GDM1 (cell line): ENCODE measurements at places on chromosomes 6 and 20.
A peak's percentile ranks its signal among the peaks of the same experiment; 100 is the strongest.

- no peak for DNase-seq
Observed at GRCh38 chr6:125793280-125793679, 2.5 kb downstream of the NCOA7 start.

GRCh38 chr6:28711788-28712341 is 186.2 kb downstream of the GPX5 start:
- no peak for DNase-seq

GRCh38 chr20:41134362-41135186 is 2.8 kb upstream of the PLCG1 start:
- DNase-seq = no peak

GRCh38 chr6:106979435-106979884 is 4.9 kb upstream of the CD24 start:
- DNase-seq = peak; percentile 36

DNA sequence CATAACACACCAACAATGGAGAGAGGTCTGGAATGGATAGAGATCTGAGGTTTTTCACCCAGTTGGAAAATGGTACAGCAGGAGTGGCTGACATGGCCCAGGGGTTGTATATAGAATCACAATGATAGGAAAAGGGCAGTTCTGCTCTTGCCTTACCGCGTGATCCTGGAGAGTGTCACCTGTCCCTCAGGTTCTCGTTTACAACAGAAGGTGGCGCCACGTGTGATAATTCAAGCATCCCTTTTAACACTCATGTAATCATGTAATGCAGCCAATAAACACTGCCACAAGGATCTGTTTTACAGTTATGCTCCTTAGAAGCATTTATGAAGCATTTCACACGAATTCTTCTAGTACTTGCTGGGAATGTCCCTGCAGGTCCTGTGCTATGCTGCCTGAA is 12.9 kb upstream of the WFDC2 start:
- no peak for DNase-seq

- DNase-seq = no peak
Observed at GRCh38 chr6:163837691-163838431, 423.3 kb downstream of the QKI start.

- no peak for DNase-seq
Observed at GRCh38 chr20:59207742-59208357, 44.2 kb downstream of the ZNF831 start.

DNA sequence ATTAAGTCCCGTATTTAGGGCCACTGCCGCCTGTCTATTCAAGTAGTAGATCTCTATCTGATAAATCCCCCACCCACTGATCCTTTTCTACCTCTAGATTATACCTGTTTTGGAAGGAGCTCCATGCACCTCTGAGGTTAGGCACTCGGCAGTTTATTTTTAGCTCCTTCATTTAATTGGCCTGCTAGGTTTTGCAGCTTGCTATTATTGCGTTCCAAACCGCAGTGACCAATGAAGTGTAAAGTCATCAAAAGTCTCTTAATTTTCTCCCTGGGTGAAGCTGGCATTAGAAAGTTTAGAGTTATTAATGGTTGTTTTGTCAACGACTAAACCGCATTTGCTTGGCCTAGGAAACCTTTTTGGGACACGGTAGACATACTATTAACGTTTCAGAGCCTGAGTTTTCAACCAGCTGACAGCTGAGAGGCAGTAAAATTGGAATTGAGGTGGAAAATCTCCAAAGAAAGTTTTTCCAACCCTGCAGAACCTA is 60.0 kb downstream of the RFPL4B start:
- no peak for DNase-seq

DNA sequence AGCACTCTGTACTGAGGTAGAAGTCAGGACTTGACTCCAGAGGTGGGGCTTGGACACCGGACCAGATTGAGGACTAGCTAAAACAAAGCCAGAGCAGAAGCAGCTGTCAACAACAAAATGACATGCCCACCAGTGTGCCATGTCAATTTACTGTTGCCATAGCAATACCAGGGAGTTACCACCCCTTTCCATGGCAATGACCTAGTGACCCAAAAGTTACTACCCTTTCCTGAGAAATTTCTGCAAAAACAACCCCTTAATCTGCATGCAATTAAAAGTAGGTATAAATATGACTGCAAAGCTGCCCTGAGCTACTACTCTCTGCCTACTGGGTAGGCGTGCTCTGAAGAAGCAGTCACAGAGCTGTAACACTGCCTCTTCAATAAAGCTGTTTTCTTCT is 21.0 kb downstream of the MAP3K5 start:
- DNase-seq = no peak

DNA sequence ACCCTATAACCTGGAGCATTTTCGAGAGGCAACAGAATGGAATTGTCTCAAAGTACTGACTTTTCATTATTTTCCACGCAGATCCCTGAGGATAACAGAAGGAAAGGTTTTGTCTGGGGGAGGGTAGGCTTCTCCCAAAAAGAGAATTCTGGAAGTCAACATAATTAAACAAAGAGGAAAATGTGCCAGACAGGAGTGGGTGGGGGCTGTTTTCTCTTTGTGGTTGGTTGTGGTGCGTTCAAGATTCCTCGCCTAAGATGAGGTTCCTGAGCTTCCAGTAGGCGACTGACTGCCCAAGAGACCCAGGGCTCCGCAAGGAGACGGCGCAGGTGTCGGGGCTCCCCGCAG is 70.4 kb downstream of the SOX4 start:
- no peak for DNase-seq

DNA sequence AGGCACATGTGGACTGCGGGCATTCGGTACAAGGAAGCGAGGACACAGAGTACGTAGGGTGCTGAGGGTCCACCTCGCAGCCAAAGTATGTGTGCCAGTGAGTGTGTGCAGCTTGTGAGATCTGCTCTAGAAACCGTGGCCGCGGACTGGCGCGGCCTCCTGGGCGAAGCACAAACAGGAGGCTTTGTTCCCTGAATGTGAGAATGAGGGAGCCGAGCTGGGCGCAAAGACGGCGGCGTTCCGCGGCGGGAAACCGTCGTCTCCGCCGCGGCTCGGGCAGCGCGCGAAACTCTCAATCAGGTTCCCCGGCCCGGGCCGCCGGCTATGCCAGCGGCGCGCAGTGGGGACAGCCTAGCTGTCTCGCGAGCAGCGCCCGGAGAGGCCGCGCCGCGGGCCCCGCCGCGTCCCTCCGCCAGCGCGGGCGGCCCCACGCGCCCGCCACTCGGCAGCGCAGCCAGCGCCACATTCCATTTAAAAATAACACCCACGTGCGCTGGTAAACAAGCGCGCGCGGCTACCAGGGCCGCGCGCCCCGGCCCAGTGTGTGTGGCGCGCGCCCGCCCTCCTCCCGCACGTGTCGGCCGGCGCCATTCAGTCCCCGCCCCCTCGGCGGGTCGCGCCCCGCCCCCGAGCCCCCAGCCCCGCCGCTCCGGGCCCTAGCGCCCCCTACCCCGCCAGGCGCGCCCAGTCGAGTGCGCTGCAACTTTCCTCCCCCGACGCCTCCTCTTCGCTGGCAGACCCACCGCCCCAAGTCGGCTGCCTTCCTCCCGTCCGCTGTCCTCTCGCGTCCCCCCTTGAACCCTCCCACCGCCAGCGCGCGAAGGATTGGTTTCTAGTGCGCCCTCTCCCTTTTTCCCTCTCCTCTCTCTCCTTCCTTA is 3.0 kb upstream of the FOXO3 start:
- DNase-seq = peak; percentile 76

GRCh38 chr6:13848522-13849150 is 34.3 kb upstream of the MCUR1 start:
- DNase-seq = no peak

- DNase-seq = no peak
Observed at GRCh38 chr6:144265061-144265357, 20.1 kb upstream of the UTRN start.

DNA sequence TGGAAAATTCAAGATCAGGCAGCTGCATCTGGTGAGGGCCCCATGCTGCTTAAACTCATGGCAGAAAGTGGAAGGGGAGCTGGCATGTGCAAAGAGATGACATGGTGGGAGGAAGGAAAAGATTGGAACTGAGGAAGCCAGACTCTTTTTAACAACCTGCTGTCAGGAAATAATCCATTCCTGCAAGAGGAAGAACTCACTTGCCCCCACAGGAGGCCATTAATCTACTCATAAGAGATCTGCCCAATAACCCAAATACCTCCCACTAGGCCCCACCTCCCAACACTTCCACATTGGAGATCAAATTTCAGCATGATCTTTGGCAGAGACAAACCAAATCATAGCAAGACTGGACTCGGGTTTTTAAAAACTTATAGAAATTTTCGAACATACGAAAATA is 200.5 kb upstream of the KCNQ5 start:
- DNase-seq = no peak

DNA sequence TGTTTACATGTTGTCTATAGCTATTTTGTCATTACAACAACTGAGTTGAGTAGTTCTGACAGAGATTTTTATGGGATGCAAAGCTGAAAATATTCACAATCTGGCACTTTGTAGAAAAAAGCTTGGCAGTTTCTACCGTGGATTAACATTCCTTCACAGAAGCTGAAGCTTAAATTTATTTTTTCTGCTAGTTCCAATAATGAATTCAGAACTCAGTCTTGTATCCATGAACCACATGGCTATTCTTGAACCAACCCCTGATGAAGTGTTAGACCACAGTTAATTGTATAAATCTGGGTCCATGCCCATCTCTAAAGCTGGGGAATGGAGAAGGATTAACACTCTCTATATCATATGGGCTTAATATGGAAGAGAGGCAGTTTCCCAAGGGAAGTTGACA is 743.8 kb upstream of the FLRT3 start:
- DNase-seq = no peak

DNA sequence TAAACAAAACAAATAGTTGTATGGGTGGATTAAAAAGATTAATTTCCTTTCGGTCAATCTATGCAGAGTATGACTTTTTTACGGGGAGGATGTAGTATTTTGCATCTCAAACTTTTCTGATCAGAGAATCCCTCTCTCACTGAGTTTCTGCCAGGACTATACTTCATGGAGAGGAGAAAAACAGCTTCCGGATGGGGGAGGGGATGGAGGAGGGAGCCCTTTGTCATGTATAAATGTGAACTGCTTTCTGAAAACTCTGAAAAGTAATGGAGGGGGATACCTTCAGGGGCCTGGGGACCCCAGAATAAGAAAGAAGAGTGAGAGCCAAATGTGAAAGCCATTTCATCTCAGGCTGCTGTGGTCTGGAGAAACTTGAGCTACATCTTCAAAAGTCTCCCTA is 173.1 kb upstream of the KCNK16 start:
- DNase-seq = no peak

DNA sequence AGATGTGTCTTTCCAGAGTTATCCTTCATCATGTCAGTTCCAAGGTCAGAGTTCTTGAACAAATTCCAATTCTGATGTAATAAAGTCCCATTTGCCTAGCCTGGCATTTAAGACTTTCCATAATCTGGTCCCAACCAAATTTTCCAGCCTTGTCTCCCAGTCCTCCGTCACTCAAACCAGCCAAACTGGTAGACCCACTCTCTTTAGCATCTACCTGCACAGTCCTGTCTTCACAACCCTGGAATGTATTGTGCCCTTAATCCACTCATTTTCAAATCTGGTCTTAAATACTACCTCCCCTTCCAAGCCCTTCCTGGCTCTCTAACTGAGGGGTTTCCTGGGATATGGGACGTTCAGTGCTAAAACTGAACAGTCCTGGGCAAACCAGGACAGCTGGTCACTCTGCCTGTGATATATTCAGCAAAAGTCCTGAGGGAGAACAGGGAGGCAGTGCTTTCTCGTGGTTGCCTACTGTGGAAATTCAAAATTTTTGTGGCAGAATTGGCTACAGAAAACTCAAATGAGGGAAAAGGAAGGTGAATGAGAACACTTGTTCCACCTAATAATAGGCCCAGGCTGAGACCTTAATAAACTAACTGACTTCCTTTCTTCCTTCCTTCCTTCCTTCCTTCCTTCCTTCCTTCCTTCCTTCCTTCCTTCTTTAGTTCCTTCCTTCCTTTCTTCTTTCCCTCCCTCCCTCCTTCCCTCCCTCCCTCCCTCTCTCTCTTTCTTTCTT is 10.8 kb upstream of the AKAP7 start:
- DNase-seq = no peak

DNA sequence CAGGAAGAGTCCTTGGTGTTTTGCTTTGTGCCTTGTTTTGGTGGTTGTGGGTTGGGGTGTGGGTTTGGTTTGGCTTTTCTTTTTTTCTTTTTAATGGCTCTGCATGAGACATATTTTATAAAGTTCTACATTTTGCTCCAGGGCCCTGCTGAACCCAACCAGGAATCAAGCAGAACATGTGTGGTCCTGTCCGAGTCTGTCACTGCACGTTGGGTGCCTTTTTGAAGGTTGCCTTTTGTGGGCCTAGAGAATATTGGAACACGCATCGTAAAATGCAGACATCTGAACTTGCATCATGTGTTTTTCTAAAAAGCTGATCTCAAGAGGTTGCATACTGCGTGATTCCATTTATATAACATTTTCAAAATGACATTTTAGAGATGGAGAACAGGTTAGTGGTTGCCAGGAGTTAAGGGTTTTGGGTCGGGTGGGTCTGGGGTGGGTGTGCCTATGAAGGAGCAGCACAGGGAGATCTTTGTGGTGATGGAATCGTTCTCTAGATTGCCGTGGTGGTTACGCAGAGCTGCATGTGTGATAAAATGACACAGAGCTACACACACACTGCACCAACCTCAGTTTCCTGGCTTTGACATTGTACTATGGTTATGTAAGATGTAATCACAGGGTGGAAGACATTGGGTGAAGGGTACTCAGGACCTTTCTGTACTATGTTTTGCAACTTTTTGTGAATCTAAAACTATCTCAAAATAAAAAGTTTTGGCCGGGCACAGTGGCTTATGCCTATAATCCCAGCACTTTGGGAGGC is 80.2 kb downstream of the EYA2 start:
- no peak for DNase-seq

DNA sequence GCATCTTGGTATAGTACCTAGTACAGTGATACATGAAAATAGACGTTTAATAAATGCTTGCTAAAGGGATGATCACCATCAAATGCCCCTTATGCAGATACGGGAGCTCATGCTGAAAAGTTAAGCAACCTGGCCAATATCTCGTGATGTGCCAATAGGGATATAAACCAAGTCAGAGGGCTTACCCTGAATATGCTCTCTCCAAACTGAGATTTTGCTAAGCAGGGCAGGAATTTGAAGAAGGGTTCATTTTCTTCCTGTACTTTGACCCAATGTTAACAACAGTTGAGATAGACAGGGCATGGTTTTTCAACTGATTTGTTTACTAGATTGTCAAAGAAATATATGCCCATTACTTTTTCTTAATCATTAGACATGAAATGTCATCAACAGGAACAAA is 219.3 kb upstream of the PREP start:
- no peak for DNase-seq

- peak; percentile 23 for DNase-seq
Observed at GRCh38 chr20:52150440-52151258, 40.9 kb downstream of the ZFP64 start.

DNA sequence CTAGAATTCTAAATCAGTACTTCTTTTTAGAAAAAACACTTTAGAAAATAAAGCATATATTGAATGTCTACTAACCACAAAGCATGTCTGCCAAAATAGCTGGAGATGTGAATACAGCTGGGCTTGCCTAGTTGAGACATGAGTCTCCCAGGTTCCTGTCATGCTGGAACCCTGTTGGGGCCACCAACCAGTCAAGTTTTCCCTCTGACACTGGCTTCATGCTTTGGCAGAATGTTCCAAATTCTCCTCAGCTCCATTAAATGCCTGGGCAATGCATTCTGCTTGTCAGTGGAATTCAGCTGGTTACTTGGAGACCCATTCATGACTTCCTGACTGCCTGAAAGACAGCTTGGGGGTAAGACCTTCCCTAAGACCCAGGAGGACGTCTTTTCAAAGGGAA is 87.2 kb downstream of the PRND start:
- no peak for DNase-seq

GRCh38 chr6:157597461-157598312 is 216.7 kb downstream of the ZDHHC14 start:
- DNase-seq = no peak

GRCh38 chr6:163739966-163740365 is 325.4 kb downstream of the QKI start:
- DNase-seq = no peak

- no peak for DNase-seq
Observed at GRCh38 chr6:127539272-127539671, 20.1 kb upstream of the MTCL3 start.
